Bronchial epithelial cell (primary cell): ENCODE measurements at places on chromosomes 7 and 10.
A peak's percentile ranks its signal among the peaks of the same experiment; 100 is the strongest.

GRCh38 chr10:5570007-5570655 lies 45.4 kb downstream of the CALML3 start:
- DNase-seq, result no peak

DNA sequence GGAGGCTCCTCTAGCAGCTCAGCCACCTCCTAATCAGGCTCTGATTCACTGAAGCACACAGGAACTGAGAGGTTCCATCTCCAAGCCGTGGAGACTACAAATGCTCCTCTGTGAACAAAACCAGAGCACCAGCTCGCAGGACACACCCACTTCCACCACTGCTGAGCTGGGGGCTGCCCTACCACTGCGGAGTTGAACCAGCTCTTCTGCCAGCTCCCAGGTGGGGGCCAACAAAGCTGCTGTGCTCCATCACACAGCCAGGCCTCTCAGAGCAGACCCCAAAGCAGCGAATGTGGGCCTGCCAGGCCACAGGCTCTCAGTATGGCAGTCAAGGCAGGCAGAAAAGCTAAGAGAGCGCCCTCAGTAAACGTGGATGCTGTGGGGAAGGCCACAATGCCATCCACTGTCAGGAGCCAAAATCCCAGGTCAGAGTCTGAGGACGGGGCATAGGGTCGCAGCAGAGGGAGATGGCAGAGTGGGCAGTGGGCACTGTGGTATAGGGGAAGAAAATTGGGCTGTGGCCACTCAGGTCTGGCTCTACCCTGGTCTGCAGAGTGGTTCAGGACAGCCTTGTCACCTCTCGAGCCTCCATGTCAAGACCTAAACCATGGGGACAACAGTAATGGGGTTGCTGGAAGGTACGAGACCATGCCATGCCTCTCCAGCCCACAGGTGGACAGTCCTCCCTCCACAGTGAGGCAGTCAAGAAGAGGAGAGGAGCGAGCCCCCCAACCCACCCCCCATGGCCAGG lies 82.1 kb downstream of the GRID1 start:
- DNase-seq, result no peak

DNA sequence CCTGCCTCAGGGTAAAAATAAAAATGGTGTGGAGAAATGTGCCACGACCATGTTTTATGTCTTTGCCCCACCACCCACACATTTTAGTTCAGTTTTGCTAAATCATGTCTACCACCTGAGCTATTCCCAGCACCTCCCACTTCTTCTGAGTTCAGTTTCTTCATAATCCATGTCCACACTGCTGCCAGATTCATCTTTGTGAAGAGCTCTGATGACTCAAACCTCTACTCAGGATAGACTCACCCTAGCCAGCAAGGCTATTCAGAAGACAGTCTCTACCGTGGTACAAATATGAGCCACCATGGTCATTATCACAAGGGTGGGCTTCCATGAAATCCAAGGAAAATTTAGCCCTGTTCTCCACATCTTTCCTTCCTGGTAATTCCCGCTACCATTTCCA lies 231.1 kb upstream of the PRKCQ start:
- peak; percentile 56 for DNase-seq

DNA sequence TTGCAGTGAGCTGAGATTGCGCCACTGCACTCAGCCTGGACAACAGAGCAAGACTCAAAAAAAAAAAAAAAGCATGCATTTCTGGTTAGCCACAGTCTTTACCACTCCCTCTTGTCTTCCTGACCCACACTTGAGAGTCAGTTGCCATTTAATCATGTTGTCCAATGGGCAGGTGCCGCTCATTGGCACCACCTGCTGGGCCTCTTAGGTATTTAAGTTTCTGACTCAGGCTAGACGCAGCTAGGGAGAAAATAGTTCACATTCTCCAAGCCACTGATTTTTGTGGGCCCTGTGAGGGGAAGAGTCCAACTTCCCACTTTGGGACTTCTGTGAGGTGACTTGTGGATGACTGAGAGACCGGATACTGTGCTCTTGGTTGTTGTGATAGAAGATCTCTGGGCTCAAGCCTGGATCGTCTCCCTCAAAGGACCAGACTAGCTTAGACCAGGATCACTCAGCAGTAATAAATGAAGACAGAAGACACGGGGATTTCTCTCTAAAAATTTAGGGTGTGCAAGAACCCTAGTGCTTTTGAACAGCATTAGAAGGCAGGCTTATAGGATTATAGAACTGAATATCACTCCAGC lies 26.8 kb upstream of the SORCS3 start:
- DNase-seq, result peak; percentile 25

DNA sequence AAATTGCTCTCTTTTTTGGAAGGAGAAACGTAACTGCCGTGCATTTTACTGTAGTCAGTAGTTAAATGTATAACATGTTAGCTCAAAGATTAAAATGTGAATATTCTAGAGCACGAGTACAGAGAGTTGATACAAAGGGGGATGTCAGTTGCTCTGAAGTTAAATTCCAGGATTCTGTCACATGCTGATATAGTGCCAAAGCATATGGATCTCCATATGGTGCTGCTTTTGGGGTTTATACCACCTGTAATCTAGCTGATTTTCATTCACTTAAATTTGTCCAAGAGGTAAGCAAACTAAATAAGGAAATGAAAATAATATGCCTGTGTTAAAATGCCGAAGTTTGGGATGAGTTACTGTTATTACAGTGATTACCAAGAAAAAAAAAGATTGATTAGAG lies 298.6 kb downstream of the EXOC4 start:
- no peak for DNase-seq

- no peak for DNase-seq
Measured at GRCh38 chr7:7490003-7490402, 45.7 kb downstream of the COL28A1 start.
